ENCODE measurements at places on chromosomes 2 and 18. TPM values are rescaled to one million over a fixed set of nuclear protein-coding genes. Genes with fewer than 3 reads are reported as not detected.

HOXD3 gene
- 0.56 TPM for total RNA-seq

ERMN gene
- total RNA-seq, result 0.65 TPM

CXCR1 gene
- not detected for total RNA-seq

CYTIP gene
- 8.3 TPM for total RNA-seq

IGFBP5 gene
- 164 TPM for total RNA-seq

- DNase-seq, result no peak
Observed at GRCh38 chr2:176133389-176133788, 3.9 kb downstream of the HOXD8 start.

- DNase-seq, result peak; percentile 12
Observed at GRCh38 chr18:63109022-63109421, 210.5 kb downstream of the BCL2 start.

DNA sequence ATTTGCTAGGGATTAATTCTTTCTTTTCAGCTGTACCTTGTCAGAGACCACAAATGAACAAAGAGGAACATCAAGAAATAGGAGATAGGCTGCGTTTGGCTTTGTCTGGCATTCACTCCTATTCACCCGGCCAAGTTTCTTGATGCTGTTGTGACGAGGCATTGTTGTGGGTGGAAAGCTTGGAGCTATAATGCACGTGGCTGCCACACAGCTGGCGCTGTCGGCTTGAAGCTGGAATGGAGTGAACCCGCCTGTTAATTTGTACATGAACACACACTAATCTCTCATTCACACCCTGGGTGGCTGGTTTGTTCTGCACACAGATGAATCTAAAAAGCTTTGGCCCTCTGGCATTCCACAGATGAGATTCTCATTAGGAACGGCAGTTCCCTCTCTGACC lies 274.9 kb upstream of the GYPC start:
- DNase-seq, result no peak

- no peak for DNase-seq
Observed at GRCh38 chr18:21663578-21663977, 41.0 kb downstream of the ABHD3 start.

DNA sequence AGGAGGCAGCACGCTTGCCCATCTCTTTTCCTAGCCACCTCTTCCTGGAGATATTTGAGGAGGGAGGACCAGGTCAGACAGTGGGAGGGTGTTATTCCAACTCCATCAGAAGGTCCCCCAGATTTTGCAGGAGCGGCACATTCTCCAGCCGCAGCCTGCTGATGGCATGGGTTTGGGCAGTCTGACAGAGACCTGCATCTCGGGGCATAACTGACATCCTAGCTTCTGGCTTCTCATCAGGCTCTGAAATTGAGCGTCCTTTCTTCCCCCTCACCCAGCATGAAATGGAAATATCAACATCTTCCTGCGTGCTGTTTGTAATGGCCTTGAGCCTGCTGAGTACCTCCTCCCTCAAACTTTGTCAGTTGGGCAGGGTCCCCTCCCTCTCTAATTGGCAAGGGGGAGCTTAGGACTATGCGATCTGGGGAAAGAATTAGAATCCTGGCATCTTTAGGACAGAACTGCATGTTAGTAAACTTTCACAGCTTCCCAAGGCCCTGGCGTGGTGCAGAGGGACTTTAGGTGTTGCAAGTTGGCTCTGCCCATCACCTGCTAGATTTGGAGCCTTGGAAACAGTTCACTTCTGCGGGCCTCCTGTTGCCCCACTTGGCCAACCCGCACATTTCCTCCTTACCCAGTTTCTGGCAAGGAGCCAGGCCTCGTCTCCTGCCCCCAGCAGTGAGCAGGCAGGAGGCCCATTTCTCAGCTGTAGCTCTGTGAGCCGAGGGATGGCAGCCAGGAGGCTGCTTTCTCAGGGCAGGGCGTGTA lies 2.2 kb downstream of the ITM2C start:
- no peak for DNase-seq

DNA sequence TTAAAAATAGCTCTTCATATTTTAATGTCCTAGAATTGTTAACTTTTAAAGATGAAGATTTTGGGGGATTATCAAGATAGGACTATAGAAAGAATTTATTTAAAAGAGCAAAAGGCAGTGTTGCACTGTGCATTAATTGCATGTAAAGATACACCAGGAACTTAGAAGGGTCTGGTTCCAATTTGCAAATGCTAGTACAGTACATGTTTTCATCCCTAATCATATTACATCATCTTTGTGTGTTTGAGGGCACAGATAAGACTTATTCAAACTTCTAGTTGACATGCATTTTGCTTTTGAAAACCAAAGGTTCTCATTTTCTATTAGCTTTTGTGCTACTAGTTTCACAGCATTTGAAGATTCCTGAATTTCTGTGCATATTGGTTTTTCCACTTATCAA lies 231.7 kb upstream of the LYPD1 start:
- no peak for DNase-seq

Measured in lower leg skin (tissue), 4 donors.